Midbrain (tissue), 1 donor: ENCODE measurements at places on chromosomes 6 and 20.

DNA sequence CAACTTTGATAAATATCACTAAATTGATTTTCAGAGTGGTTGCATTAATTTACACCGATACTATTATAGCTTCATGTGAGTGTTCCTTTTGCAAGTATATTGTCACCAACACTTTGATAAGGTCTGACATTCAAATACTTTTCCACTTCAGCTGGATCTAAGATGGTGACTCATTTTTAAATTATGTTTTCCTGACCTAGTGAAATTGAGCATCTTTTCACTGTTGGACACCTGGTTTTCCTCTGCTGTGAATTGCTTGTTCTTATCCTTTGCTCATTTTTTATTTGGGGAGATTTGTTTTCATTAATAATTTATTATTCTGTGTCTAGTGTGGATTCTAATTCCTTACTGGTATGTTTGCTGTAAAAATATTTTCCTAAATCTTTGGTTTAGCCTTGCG is 85.2 kb upstream of the PRDM1 start:
- no peak for DNase-seq

- DNase-seq = peak; percentile 56
Observed at GRCh38 chr20:35767683-35768481, 3.9 kb upstream of the PHF20 start.

DNA sequence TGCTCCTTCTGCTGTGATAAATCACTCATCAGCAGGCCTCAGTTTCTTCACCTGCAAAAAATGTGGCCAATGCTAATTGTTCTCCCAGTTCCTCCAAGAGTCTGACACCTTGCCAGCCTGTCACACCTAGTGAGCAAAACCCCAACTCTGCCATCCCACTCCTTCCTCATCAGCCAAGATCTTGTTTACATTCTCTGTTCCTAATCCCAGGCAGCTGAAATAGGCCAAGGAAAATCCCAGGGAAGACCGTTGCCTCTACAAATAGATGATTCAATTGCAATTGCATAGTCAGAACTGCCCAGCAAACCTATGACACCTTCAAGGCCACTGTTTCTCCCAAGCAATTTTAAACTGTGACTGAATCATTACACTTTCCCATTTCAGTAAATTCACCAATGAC is 78.7 kb downstream of the GMDS start:
- no peak for DNase-seq

GRCh38 chr6:14444295-14444972 is 326.9 kb downstream of the CD83 start:
- no peak for DNase-seq

DNA sequence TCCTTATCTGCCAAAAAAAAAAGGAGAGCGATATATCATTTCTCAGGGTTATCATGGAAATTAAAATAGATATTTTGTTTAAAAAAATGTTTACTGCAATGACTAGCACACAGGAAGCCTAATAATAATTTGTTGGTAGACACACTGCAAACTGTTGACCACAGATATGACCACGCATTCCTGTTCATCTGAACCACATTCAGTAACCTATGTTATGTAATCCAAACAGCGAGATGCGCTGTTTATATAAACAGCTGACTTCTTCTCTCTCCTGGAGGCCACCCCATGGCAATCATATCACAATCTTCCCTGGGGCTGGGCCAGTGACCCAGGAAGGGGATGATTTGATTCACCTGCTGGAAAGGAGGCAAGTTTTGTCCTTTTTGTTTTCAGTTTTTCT is 129.3 kb upstream of the UST start:
- DNase-seq = no peak

DNA sequence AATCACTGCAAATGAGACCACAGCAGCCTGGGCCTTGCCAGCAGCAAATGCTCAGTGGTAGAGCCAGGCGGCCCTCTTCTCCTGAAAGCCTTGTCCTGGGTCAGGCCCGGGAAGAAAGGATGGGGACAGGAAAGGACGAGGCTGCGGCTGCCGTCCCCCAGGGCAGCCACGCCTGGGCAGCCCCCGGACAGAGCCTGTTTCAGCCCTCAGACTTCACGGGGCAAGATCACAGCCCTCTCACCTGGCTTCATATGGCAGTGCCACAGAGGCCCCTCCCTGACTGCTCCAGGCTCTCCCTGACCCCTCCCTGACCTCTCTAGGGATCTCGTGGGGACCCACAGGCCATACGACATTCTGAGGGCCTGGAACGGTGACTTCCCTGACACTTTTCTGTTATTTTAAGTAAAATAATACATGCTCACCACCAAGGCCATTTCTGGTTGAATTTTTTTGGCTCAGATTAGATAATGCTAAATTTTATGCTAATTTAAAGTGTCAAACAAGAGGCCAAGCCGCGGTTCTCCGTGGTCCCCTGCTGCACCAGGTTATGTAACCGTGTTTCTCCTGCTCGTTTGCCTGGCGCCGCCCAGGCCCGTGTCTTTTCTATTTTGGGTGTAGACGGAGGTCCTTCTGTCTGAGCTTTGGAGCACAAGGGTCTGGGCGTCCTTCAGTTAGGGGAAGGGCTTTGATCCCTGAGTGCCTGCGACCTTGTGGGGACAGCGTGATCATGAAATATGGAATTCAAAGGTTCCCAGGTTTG is 59.9 kb upstream of the BHLHE23 start:
- no peak for DNase-seq

DNA sequence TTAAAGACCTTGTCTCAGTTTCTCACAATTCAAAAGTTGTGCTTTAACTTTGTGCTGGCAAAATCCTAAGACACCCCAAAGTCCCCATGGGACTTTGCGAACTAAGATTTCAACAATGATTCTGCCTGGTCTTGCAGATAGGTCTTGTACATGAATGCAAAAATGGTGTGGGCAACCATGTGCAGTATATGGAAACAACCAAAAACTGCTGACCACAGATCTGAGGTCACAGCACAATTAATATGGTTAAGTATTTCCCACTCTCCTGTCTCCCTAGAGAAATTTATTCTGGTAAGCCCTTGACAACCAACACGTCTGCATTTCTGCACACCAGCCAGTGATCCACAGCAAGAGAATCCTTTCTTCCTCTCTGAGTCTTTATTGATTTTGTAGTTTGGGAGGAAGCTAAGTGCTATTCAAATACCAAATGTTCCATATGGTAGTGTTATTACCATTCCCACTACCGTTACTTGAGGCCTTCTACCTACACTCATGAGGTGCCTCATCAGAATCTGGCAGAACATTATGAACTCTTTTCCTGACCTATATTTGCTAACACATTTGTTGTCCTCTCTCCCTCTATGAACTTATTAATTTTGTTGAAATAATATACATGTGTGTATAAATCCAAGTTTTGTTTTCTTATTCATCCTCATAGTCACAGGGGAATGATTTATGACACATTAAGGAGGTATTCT is 178.7 kb downstream of the ATXN1 start:
- DNase-seq = no peak

- no peak for DNase-seq
Observed at GRCh38 chr20:61684583-61685235, 381.0 kb downstream of the TAF4 start.

- DNase-seq = no peak
Observed at GRCh38 chr20:57148263-57148662, 118.2 kb downstream of the BMP7 start.

DNA sequence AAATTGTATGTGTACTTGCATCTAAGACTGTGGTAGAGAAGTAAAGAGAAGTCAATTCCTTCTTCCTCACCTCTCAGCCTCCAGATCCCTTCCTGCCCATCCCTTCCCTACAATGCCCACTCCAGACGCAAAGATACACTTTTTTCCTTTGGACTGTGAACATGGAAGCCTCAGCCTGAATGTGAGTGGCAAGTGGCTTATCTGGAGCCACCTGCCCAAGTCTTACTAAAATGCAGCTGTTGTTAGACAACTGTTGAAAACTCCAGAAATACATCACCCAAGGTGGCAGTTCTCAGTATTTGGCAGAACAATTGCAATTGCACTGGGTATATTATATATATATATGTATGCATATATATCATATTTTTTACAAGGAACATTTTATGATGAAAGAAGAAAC is 7.5 kb downstream of the VGLL2 start:
- no peak for DNase-seq

GRCh38 chr6:105884011-105884410 is 202.1 kb upstream of the PRDM1 start:
- DNase-seq = no peak

- no peak for DNase-seq
Observed at GRCh38 chr6:113293423-113293740, 563.8 kb upstream of the MARCKS start.

DNA sequence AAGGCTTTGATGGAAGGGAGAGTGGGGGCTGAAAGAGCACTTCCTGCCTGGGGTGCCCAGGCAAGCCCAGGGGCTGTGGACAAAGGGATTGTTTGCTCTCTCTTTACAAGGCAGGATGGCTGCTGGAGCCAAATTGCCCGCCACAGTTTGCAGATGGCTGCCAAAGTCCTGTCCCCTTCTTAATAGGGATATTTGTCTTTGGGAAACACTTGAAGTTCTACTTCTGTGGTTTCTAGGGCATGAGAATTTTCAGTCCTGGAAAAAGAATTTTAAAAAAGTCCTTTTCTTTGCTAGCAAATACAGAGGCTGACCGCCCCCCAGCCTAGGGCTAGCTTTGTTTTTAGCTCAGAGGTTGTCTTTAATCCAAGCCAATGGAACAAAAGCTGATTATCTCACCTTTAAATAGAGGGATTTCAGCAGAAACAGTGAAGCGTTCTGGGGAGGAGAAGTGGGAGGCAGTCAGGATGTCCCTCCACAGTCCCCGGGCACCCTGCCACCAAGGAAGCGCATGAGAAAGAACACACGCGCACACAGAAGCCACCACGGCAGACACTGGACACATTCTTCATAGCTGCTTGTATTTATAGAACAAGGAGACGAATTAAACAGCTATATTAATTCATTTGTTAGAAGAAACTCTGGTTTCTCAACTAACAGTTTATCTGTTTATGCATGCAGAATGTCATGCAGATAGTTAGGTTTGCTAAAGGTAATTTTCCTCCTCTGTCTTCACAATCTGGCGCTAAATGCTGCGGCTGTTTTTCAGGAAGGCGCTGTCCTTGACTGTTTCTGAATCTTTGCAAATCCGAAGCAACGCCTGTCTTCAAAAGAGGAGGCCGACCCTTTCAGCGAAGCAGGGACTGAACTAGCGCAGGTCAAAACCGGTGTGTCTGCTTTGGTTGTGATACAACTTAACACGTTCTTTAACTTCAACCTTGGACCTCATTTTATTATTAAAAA is 736.9 kb downstream of the QKI start:
- peak; percentile 87 for DNase-seq

DNA sequence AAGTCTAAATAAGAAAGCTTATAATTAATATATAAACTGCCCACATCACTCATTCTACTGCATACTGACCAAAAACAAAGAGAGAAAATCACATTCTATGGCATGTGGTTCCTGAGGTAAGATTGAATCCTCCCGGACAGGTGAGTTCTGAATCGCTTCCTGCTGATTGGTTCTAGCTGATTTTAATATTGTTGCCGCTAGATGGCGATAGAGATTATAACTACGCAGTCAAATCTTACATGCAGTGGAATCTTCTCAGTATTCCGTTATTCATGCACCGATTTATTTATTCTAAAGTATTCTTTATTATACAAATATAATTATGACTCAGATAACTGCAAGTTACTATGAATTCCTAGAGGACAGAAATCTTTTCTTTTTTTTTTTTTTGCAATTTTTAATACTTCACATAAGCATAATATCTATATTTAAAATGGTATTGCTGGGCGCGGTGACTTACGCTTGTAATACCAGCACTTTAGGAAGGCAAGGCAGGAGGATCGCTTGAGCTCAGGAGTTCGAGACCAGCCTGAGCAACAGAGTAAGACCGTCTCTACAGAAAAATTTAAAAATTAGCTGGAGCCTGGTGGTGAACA is 24.2 kb upstream of the TMX4 start:
- DNase-seq = peak; percentile 63

GRCh38 chr6:17640477-17640917 is 40.4 kb downstream of the FAM8A1 start:
- no peak for DNase-seq

GRCh38 chr6:88376197-88376596 is 210.1 kb upstream of the CNR1 start:
- no peak for DNase-seq

DNA sequence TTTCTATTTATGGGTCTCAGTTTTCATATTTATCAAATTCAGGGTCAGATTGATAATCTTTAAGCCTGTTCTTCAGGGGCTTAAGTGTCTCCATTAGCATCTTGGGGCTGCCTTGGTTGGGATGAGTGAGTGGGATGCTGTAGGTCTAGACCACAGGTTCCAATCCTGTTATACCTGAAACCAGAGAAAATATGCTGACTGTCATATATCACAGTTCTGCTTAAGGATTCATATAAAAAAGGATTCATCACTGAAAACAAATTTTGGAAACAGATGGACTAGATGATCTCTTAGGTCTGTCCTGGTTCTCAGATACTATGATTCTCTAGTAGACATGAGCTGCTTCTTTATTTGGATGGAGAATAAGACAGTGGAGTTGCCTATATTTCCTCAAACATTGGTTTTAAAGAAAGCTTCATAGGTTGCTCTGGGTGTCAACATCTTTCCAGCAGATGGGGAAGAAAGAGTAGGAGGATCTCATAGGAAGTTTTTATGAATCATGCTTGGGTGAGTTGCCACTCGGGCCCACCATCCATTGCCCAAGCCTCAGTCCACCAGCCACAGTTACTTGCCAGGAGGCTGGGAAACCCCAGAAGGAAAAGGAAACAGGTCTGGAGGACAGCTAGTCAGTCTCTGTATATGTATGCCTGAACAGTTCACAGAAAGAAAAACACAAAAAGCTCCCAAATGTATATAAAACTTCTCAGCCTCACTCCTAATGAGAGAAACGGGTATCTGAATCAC is 42.9 kb upstream of the MAP7 start:
- DNase-seq = no peak

DNA sequence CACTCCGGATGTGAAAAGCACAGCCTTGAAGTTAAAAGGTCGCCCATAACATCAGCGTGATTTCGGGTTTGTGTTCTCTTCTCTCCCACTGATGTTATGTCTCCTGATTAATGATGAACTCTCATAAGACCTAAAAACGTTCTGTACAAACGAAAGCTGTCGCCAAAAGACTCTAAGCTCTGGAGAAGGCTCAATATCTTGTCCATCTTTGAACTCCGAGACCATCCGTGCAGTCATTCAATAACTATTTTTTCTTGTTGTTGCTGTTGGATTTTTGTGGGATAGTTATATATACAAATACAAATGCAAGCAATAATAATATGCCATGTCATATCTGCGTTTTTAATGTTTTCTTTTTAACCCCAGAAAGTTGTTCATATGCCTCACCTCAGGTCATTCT is 291.8 kb upstream of the MARCKS start:
- no peak for DNase-seq

- no peak for DNase-seq
Observed at GRCh38 chr20:53934421-53935343, 135.7 kb downstream of the BCAS1 start.

- DNase-seq = no peak
Observed at GRCh38 chr6:26275663-26276062, 89.3 kb upstream of the BTN3A2 start.

GRCh38 chr20:23112595-23112994 is 26.5 kb upstream of the CD93 start:
- no peak for DNase-seq

DNA sequence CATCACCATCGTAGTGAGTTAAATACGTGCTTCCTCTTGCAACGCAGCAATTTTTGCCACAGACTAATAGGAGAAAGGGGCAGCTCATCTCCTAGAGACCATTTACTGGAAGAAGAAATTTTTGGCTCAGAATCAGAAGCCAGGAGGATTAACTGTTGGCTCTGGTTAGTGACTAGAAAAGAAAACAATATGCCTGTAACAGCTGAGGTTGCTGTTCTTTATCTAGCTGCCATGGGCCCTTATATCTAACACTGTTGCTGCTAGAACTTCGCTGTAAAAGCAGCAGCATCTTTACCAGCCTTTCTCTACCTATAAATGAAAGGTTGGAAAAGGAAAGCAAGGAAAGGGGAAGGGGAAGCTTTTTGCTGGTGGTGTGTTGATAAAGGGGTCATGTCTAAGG is 65.9 kb downstream of the FAM135A start:
- DNase-seq = no peak
